Stimulated activated CD4-positive, alpha-beta T cell treated with anti-CD3 and anti-CD28 coated beads, Interleukin-1b, Interleukin-23, amount 100 ng/mL, for 4 hours (primary cell): ENCODE measurements at places on chromosomes 2 and 18.

DNA sequence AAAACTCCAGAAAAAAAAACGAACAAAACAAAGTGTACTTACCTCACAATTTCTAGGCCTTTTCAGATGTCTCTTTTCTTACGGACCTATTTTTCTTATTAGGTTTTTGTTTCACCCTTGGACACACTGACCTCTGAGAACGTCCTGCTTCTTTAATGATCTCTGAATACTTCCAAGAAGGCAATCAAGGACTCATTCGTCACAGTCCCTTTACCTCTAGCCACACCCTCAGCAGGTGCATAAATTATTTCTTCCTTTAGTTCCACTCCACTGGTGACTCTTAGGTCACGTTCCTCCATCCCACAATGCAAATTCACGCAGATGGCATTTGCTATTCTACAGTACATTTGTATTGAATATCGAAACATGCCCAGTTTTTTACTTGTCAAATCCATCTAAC, 21.9 kb downstream of the PELI1 start:
- DNase-seq = no peak

DNA sequence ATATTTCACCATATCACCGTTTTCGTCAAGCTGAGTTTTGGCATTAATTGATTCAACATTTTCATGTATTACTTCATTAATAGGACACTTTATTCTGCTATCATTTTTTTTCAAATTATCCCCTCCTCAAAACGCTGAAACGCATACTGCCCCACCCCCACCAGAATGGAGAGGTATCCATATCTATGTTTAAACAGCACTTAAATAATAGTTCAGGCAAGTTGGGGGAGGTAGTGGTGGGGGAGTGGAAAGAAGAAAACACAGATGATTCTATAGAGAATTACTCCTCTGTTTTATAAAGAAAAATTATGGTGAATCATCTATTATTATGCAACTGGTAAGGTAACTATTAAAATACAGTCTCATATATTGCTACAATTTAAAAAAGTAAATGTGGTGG, 314.4 kb upstream of the ZEB2 start:
- DNase-seq = no peak

DNA sequence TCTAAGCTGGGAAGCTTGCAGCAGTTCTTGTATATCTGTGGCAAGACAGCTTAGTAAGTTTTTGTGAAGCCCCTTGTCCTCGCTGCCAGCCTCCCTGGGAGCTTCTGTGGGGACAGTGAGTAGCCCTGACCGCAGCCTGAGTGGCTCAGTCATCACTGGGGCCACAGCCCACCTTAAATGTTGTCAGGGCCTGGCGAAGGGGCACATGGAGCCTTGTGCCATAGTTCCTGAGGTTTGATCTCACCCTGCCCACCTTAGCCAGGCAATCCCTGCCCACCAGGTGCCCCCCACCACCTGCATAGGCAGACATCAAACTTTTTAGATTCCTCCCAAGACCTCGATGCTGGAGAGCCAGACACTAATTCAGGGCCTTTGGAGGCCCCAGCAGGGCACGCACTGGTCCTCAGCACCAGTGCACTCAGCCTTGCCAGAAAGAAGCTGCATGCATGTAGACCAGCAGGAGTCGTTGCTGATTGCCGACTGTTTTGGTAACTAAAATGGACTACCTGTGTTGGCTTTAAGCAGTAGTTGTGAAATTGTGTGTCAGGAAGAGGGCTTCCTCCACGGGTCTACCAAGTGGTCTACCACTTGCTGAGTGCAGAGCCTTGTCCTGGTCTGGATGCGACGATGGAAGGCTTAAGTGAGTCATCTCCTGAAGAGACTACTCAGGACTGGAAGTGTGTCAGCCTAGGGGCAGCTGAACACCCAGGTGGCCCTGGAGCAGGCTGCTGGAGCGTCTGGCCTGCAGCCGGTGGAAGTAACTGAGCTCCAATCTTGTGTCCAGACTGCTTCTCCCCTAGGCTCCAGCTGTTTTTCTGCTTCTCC, 233.1 kb downstream of the SEPTIN10 start:
- no peak for DNase-seq

GRCh38 chr2:144539289-144539782, 19.4 kb upstream of the ZEB2 start:
- no peak for DNase-seq

DNA sequence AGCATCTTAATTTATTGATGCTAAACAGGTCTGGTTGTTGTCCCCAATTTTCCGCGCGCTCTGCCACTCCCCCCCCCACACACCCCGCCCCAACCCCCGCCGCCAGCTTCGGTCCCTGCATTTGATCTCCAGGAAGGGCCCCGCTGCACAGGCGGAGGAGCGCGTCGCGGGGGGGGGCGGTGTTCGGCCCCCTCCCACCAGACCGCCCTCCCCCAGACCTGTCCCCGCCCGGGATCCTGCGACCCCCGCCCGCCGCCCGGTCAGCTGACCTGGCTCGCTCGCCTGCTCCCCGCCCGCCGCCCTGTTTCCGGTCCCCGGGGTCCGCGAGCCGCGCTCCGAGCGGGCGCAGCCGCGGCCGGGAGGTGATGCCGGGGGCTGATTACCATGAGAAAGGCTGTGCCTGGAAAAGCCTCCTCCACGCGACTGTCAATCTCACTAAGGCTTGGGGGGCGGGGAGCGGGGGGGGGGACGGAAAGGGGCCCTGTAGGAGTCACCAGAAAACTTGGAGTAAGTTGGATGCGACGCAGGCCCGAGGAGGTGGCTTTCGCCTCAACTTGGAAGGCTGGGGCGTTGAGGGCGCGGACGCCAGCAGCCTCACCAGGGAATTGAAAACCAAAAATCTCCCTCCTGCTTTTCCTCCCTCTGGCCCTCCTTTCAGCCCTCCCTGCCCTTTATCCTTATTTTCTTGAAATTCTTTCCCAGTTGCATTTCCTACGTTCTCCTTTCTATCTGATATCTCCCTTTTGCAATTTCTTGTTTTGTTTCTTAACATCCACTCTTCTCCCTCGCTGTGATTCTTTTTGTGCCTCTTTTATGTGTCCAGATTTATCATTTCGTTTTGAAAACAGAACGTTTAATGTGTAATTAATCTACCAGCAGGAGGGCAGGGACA, 4.4 kb upstream of the ZEB2 start:
- no peak for DNase-seq

DNA sequence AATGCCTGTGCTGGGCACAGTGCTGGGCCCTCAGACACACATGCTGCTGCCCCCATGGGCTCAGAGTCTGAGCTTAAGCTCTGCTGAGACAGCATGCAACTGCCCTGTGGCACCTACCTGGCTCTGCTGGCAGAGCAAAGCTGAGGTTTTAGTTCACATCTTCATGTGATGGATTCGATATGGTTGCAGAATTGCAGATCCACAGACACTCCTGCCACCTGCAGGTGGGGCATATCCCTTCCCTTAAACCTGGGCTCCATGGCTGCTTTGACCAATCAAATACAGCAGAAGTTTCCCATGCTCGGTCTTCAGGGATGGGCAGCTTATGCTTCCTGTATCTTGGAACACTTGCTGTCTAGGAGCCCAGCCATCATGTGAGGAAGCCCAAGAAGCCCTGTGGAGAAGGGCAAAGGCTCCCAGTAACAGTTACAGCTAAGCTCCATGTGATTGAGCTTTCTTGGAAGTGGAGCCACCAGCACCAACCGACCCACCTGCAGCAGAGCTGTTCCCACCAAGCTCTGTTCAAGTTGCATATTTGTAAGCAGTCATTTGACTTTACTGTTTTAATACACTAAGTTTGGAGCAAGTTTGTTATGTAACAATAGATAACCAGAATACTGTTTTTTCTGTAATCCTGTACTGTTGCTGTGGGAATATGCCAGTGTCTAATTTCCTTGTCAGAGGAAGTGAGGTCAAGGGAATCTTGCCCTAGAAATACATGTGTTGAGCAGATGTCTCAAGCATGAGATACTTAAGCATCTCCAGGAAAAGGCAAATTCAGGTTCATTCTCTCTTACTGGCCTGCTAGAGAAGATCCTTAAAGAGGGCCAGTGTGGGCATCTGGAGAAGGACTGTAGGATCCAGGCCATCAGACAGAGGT, 79.3 kb downstream of the SH3RF3 start:
- no peak for DNase-seq
